ENCODE measurements at places on chromosomes 6 and 20.

DNA sequence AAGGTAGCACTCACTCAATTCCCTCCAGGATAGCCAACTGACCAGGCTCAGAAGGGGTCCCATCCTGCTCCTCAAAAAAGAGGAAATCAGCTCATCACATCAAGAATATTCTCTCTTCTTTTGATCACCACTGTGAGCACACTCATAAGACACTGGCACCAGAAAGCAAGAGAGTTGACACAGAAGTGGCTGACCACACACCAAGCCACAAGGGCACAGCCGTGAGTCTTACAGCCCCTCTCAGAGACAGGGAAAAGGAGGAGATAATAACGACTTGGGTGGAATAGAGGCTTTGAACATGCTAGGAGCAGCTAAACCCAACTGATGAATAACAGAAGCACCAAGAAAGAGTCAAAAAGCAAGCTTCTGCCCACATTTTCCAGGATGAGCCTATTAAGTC, 249.1 kb upstream of the PREP start:
- DNase-seq: no peak

DNA sequence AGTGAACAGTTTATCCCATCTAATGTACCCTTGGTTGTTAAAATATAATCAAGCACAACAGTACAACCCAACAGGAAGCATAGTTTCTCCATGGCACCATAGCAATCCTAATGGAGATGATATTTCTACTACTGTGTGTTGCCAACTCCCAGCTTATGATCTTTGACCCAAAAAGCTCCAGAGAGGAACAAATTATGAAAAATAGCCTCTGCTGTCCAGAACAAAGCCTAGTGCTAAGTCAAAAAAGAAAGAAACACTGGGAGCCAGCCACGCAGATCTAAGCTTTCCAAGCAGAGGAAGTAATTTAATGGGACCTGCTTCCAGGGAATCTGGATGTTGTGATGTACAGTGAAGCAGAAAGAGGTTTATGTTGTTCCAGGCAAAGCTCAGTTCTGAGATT, 52.2 kb upstream of the TASP1 start:
- DNase-seq: no peak

- peak; percentile 94 for DNase-seq
These were observed 7.8 kb downstream of the KCNG1 start for GRCh38 chr20:51014797-51015722.

GRCh38 chr6:16060039-16060438, 68.8 kb upstream of the MYLIP start:
- DNase-seq: no peak

- peak; percentile 91 for DNase-seq
These were observed 482.9 kb downstream of the PTPRT start for GRCh38 chr20:42706759-42707158.

GRCh38 chr20:764255-764654, 4.0 kb downstream of the SLC52A3 start:
- DNase-seq: no peak

DNA sequence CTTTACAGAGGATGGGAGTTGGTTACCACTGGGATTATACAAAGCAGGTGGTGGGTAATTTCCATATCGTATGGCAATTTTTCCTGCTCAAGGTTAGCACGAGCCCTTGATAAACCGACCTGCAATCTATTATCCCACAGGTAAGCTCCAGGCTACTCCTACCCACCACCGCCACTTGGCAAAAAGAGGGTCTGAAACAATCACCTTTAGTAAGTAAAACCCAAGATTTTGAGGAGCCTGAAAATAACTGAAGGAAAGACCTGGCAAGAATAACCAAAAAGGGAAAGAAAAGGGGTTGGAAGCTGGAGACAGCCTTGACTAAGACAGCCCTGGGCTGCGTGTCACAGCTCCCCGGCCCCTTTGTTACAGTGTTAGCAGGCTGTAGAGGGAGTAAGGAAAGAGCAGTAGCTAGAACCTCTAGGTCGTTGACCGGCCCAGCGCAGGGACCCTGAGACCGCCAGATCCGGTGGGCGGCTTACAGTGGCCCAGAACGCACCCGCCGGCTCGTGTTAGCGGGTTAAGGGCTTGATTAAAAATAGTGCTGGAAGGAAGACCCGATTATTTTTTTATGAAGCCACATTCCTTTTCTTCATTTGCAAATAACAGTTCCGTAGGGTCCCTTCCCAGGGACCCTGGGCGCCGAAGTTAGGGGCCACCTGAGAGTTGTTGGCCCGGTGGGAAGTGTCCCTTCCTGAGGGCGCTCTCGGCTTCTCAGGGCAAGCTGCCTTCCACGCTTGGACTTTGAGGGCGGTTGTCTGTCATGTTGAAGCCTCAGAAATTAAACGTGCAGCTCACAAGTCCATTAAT, 30.5 kb downstream of the TFAP2B start:
- peak; percentile 17 for DNase-seq

DNA sequence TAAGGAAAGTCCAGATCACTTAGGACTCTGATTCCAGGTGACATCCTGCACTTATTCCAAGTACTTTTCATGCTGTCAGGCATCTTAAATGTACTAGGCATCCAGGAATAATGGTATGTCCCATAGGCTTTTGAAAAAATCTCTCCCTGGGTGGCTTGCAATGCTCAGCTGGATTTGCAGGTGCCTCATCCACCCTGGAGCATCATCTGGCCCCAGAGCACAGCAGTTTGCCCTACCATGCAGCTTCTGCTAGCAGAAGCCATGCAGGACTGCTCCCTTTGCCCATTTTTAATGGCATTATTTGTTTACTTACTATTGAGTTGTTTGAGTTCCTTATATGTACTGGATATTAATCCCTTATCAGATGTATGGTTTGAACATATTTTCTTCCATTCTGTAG, 45.2 kb downstream of the DZANK1 start:
- DNase-seq: no peak

- no peak for DNase-seq
These were observed 13.5 kb downstream of the GPR63 start for GRCh38 chr6:96823743-96824142.

- peak; percentile 40 for DNase-seq
These were observed 189.0 kb downstream of the UST start for GRCh38 chr6:148935705-148936435.

DNA sequence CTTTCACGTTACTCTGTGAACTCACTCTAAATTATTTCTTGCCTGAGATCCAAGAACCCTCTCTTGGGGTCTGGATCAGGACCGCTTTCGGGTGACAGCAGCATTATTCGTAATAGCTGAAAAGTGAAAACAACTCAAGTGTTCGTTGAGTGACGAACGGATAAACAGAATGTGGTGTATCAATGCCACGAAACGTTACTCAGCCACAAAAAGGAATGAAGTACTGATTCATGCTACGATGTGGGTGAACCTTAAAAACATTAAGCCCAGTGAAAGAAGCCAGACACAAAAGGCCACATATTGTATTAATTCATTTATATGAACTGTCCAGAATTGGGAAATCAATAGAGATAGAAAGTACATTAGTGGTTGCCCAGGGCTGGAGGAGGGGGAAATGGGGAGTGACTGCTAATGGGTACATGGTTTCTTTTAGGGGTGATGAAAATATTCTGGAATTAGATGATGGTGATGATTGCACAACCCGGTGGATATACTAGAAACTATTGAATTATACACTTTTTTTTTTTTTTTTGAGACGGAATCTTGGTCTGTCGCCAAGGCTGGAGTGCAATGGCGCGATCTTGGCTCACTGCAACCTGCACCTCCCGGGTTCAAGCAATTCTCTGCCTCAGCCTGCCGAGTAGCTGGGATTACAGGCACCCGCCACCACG, 8.4 kb downstream of the PTGIS start:
- no peak for DNase-seq

DNA sequence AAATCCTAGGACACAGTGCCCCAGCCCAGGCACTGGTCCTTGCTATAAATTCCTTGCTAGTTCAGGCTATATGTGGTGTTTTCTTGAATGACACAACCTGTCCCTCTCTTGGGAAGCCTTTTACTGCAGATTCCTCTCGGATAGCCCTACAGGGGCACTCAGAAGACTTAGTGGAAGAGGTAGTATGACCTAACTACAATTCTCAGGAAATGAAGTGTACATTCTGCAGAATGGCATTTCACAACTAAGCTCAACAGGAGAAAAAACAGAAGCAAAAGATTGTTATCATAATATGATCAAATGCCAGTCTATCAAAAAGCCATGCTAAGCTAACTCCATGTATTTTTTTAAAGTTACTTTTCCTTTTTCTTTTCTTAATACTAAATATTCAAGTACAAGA, 66.3 kb upstream of the FBXL4 start:
- DNase-seq: no peak

- no peak for DNase-seq
These were observed 36.6 kb upstream of the DUSP22 start for GRCh38 chr6:255751-256083.

DNA sequence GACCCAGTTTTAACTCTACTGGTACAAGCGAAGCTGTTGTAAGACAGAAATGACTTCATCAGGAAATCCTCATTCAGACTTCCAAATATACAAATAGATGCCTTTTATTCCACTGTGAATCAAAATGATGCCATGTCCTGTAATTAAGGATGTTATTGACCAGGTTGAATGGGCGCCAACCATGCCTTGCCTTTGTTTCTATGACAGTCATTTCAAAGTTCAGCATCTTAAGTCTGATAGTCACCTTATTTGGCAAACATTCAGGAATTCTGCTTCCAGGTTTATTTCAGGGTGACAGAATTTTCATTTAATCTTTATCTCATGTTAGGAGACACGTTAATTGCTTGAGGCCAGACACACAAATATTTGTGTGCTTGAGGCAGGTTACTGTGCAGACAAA, 592.8 kb upstream of the JAG1 start:
- no peak for DNase-seq

DNA sequence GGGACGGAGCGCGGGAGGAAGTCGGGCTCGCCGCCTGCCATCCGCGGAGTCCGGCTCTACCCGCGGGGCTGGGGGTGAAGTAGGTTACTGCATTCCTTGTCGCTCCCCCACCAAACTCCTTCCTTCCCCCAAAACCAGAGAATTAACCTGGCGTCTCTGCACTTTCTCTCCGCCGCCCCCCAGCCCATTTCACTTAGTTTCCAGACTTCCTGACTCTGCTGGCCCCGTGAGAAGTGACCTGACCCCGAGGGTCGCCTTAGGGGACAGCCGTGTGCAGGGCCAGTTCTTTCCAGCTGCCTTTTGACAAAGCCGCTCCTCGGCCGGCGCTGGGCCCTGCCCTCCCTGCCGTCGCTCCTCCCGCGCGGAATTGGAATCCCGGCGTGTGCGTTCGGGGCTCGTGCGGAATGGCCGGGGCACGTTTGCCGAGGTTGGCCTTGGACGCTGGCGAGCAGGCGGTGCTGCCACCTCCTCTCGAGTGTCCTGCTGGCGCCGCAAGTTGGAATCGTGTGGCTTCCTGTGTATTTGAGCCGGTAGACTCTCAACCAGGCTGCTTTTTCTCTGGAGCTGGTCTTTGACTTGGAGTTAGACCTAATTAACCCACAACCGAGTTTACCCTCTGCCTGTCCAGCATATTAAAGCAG, 650 bp downstream of the DCBLD1 start:
- DNase-seq: peak; percentile 57

DNA sequence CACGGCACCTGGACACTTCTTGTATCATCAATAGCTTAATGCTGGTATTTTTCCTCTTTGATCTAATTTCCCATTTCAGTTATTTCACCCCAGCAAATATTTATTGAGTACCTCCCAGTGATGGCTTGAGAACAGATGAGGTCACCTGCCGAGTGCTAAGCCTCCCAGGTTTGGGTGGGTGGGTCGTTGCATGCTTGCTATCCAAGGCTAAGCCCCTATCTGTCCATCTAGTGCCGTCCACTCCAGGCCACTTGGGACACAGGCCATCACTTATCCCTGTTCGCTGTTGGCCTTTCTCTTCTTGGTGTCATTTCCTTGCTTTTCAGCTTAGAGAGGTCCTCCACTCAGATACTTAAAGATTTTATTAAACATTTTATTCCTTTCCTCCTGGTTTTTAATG, 10.8 kb upstream of the NNAT start:
- DNase-seq: no peak

DNA sequence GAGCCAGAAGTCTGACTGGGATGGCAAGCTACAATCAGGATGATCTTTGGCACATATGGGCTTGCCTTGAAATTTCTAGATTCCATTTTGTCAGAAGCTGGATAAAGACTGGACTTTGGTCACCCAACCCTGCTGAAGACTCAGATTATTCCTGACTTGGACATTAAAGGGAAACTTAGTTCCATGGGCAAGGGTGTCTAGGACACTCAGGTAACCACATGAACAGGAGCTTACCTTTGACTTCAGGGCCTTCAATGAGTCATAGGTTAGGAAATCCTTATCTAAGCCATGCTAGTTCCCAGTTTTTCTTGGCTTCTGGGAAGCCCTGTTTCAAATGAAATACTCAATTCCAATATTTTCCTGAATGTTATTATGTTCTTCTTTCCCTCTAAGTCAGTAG, 28.5 kb upstream of the IFNGR1 start:
- no peak for DNase-seq

- DNase-seq: no peak
These were observed 19.8 kb upstream of the ENPP1 start for GRCh38 chr6:131787766-131788712.

- DNase-seq: no peak
These were observed 45.7 kb upstream of the TMEM170B start for GRCh38 chr6:11491596-11492463.

DNA sequence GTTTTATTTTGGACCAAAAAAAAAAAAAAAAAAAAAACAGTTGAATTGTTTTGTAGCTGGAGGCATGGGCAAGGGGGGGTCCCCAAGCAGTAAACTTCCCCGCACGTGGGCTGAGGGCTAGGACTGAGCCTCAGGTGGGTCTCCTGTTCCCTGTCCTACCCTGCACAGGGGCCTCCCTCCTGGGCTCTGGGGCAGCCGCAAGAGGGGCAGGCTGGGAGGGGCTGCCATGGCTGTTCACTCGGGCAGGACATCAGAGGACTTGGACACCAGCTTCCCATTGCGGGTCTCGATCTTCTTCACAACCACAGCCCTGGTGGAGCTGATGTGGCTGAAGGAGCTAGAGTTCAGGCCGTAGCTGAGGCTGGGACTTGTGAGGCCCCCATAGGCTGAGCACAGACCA, 21.1 kb downstream of the SGK1 start:
- no peak for DNase-seq

Data from NCI-H82 (cell line).